ENCODE measurements at places on chromosomes 12 and 14.

DNA sequence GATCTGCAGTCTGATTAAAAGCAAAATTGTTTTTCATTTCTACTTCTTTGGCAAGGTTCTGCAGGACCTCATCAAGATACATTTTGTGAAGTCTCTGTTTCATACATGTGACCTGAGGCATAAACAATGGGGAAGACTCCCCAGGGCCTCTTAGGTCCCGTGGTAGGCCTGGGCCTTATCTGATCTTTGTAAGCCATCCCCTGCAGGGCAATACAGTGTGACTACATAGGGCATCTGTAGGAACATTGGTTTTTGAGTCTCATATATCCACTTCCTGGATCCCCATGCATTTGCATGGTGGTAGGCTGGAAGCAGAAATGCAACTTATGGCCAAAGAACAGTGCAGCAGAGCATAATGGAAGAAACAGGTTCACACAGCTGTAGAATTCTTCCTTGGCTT, 6.0 kb downstream of the FAR2 start:
- no peak for DNase-seq

GRCh38 chr14:20631880-20632389, 9.6 kb downstream of the OR6S1 start:
- DNase-seq = no peak

DNA sequence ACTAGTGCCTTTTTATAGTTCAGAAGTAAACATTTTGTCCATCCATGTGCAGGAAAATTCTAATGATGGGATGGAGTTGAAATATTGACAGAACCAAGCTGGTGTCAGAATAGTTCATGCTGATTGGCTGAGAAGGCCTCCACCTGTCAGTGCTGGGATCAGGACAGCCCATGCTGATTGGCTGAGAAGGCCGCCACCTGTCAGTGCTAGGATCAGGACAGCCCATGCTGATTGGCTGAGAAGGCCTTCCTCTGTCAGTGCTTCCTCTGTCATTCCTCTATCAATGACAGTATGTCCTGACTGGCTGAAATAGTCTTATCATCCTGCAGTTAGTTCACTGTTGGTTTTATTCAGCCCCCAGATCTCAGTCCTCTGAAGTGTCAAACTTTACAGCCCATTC, 95.7 kb downstream of the PPP2R5C start:
- DNase-seq = no peak

DNA sequence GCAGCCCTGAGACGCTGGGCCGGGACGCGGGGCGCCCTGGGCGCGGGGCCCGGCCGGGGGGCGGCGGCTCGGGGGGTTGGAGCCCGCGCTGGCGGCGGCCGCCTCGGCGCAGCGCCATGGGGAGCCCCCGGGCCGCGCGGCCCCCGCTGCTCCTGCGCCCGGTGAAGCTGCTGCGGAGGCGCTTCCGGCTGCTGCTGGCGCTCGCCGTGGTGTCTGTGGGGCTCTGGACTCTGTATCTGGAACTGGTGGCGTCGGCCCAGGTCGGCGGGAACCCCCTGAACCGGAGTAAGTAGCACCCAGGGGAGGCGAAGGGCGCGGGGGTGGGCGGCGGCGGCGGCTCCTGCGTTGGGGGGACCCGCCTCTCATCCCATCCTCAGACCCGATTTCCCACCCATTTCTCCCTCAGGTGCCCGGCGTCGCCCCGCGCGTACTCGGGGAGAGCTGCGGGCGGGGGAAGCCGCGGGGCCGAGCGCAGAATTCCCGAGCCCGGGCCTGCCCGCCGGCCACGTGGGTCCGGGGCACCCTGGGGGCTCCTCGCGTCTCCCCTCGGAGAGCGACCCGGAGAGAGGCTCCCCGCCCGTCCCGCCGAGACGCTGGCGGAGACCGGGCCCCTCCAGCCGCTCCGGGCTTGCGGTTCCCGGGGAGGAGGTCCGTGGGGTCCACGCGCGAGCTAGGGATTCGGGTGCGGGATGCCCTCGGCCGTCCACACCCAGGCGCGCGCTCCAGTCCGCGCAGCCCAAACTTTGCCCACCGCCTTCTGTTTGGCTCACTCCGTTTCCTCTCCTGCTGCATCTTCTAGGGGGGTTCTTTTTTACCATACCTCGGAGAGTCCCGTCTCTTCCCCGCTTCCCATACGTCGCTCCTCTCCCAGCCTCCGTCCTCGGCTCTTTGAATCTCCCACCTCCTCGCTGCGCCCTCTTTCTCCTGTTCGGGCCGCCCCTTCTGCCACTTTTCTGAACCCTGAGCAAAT, 807 bp downstream of the B4GALNT3 start:
- DNase-seq = no peak

GRCh38 chr12:95096852-95097251, 23.4 kb upstream of the NR2C1 start:
- no peak for DNase-seq

- DNase-seq = no peak
Measured at GRCh38 chr12:23750923-23751322, 198.5 kb downstream of the SOX5 start.

GRCh38 chr12:74537126-74537706, 419 bp upstream of the ATXN7L3B start:
- no peak for DNase-seq

GRCh38 chr14:26199590-26200370, 398.1 kb downstream of the NOVA1 start:
- no peak for DNase-seq

GRCh38 chr14:84095681-84096080, 1434.3 kb upstream of the FLRT2 start:
- DNase-seq = no peak

DNA sequence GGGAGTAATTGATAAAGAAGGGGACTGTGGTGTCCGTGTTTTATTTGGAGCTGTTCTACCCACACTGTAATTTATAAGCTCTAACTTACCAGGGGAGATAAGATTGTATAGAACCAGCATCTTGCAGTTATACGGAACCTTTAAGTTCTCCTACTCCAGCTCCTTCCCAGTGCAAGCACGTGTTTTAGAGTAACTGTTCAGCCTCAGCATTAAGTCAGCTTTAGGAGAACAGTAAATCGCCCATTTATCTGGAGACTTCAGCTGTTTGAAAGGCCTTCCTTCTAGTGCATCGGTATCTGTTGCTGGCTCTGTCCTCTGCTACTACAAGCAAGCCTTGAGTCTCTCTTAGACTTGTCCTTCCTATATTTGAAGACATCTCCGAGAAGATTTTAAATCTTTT, 95.6 kb downstream of the ETV6 start:
- DNase-seq = no peak

DNA sequence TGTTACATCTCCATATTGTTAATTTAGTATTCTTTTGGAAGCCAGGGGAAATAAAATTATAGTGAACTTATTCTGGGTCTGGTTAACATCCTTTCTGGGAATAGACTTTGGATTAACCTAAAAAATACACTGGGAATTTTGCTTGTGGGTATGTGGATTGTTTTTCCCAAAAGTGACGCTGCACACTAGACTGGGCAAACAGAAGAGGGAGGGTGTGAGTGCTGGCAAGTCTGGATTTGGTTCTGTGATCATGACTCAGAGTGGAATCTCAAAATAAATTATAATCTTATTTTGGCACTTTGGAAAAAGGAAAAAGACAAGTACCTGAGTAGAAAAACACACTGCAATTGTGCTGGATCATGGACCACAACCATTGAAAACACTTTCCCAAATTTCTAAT, 15.2 kb upstream of the LUM start:
- no peak for DNase-seq

DNA sequence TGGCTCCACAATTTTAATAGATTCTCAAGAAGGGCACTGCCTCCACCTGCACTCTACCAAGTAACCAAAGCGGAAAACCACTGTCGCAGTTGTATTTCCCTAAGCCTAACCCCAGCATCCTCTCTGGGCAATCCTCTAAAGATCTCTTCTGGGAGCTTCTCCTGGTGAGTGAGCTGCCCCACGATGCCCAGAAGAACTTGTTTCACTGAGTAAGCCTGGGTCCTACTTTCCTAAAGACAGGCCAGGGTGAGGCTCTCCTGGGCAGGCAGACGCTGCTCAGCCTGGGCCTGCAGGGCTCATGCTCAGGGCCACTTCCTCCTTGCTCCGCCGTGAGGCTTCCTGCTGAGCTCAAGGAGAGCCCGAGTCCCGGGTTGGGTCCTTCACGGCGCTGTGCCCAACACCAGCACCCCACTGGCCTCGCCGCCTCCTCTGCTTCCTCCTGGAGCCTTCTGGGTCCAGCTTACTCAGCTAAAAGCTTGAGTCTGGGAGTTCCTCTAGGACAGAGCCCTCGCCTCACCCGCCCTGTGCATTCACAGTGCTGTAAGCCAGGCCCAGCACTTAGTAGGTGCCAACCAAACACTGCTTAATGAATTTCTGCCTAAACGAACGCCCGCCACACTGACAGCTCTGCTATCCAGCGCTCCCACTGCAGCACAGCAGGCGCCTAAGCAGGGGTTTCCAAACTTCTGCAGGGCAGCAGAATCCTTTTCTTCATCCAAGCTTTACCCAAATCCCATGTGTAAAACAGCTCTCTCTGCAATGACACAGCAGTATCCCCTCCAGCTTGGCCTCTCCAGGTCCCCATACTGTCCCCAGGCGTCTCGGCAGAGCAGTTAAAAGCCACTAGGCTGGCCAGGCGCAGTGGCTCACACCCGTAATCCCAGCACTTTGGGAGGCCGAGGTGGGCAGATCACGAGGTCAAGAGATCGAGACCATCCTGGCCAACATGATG, 5.7 kb downstream of the RAB35 start:
- DNase-seq = no peak

GRCh38 chr14:20387576-20387975, 25.7 kb downstream of the TEP1 start:
- DNase-seq = no peak

Data from activated T-helper 1 cell treated with anti-CD3 and anti-CD28 coated beads, Interleukin-2, amount 50 U/mL, for 16 hours (primary cell).